ENCODE measurements at places on chromosomes 6 and 20.

- no peak for DNase-seq
These were observed 203.2 kb downstream of the RPS12 start for GRCh38 chr6:133017581-133017980.

GRCh38 chr6:136408204-136408603 lies 118.6 kb upstream of the BCLAF1 start:
- no peak for DNase-seq

- DNase-seq = no peak
These were observed 20.2 kb downstream of the HLA-DRA start for GRCh38 chr6:32459781-32460424.

DNA sequence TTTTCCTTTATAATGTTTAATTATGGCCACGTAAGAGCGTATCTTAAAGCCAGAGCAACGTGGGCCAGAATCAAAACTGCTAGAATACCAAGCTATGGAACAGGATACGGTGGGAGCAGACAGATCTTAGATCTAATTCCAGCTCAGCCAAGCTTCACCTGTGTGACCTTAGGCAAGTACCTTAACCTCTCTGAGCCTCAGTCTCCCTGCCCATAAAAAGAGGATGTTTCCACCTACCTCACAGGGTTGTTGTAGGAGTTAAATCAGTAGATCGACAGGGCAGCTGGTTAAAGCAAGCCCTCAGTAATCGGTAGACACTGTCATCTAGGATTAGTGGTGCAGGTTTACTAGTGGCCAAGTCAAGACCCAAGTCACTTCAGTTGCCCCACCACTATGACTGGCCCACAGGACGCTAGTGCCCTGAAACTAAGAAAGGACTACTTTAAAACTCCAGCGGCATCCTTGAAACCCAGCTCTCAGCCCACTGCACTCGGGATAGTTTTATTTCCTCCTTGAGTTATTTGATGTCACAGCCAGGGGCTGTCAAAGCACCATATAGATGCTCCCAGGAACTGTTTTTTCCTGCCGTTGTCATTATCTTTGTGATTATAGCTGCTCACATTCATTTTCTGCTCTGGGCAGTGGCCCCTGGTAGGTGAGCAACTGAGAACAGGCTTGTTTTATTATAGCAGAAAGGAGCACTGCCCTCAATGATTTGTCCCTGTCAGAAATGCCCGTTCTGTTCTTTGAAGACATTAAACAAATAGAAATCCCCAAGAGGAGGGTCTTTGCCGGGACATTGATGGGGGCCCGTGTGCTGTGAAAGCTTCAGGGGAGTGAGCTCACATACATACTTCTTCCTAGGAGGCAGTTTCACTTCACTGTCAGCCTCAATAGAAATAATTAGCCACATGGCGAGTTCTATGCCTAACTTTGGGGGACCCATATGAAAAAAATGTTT lies 63.1 kb downstream of the ISM1 start:
- DNase-seq = no peak

- no peak for DNase-seq
These were observed 52.6 kb upstream of the PDE7B start for GRCh38 chr6:135798751-135799515.

- DNase-seq = no peak
These were observed 102.9 kb downstream of the BCAS1 start for GRCh38 chr20:53967527-53967926.

- DNase-seq = no peak
These were observed 160.7 kb downstream of the FOXC1 start for GRCh38 chr6:1770435-1770843.

DNA sequence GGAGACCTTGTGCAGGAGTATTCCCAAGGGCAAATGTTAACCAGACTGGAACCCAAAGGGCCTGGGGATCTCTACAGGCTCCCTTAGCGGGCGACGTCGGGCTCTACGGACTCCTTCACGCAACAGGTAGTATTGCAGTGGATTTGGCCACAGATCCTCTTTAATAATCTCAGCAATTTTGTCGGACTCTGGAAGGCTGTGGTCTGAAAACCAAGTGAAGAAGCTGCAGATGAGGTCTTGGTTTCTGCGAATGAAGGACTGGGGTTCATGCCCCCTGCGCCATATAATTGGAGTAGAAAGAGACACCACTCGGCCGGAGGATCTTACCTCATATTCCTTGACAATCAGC lies 1.3 kb downstream of the TSPYL1 start:
- no peak for DNase-seq

- no peak for DNase-seq
These were observed 198.7 kb downstream of the RIMS1 start for GRCh38 chr6:72084992-72085569.

- no peak for DNase-seq
These were observed 1.0 kb downstream of the PCIF1 start for GRCh38 chr20:45935416-45936046.

- DNase-seq = no peak
These were observed 907.6 kb downstream of the TFAP2A start for GRCh38 chr6:9507136-9507895.

DNA sequence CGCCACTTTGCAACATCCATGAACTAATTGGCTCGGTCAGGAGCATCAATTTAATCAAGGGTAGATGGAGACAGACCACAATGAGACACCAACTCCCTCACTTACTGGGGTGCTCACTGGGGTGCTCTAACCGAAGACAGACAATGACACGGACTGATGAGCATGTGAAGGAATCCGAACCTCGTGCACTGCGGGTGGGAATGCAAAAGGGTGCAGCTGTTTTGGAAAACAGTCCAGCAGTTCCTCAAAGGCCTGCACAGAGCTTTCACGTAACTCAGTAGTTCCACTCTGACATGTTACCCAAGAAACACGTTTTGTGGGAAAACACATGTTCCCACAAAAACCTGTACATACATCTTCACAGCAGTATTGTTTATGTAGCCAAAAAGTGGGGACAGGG lies 26.8 kb downstream of the ANKRD60 start:
- DNase-seq = no peak

DNA sequence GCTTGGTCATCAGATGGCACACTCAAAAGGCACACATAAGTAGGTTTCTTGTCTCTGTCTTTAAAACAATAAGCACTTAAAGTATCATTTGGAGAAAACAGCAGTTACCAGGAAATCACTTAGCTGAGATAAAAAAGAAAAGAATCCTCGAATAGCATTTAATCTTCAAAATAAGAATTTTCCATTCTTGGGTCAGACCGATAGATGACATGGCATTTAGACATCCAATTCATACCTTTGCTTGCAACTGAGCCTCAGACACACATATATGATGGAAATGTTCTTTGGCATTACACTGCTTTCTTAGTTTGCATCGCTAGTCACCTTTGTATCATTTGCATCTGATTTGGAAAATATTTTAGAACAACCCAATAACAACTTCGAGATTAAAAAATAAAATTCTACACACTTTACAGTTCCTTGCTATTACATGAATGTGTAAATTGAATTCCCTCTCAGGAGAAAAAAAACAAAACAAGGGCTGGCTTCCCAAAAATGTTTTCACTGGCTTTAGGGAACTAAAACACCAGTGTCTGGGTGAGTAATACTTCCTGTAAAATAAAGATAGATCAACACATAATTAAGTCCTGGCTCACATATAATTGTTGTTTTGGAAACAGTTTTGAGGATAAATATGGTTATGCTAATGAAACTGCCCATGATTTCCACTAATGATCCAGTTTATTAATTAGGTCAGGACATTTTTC lies 1.3 kb upstream of the RNF217 start:
- no peak for DNase-seq

DNA sequence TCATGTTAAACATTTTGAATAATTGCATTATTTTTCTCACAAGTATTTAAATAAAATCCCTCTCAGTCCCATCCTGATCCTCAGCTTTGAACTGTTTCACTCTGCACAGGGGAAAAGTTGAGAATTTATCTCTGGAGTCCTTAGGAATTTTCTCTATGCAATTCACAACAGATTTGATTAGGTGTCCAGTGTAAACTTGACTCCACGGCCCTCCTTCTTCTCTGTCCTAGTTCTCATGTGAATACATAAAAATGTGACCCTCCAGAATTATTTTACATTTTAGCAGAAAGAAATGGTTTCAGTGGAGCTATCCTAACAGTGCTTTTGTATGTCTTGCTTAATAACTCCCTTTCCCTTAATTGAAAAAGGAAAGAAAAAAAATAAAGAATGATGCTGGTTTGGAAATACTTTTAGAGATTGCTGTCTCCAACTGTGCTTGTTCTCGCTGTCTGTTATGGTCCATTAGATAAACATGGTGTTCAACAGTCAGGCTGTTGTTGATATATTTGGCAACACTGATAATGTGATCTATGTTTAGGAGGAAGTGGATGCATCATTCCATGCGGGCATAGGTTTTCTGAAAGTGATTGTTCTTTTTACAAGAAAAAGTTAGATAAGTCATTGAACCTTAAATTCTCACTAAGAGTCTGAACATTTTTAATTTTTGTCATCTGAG lies 599.4 kb upstream of the CITED2 start:
- DNase-seq = no peak

DNA sequence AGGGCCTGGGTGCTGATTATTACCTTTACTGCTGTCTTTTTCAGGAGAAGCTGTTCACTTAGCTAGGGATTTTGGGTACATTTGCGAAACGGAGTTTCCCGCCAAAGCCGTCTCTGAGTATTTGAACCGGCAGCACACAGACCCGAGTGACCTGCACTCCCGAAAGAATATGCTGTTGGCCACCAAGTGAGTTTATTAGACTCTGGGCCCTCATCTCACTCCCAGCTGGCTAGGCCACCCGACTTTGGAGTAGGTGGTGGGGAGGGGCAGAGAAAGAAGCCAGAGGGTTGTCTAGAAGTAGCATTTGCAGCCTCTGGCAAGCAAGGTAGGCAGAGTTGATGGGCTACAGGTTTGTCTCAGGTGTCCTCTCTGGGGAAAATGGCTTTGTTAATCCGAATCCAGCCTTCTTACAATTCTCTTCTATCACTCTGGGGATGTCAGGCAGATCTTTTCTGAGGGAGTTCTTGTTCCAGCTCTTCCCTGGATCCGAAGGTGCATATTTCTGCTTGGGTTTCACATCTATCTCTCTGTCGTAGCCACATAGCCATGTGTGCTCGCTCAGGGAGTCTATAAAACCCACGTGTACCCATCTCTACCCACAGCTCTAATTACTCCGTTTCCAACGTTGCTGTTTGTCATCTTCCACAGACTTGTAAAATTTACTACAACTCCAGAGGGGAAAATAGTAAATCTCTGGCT lies 21.6 kb downstream of the TFAP2B start:
- no peak for DNase-seq

- DNase-seq = no peak
These were observed 79.4 kb downstream of the FOXO3 start for GRCh38 chr6:108640104-108640503.

- no peak for DNase-seq
These were observed 939 bp downstream of the TGM3 start for GRCh38 chr20:2296524-2297356.

GRCh38 chr6:87200469-87201175 lies 45.3 kb downstream of the ZNF292 start:
- DNase-seq = no peak
